NCI-H1694 treated with DMSO at 0.1 percent for 48 hours (cell line): ENCODE measurements at places on chromosomes 2 and 18.

GRCh38 chr2:56416500-56417176, 232.8 kb downstream of the CCDC85A start:
- no peak for DNase-seq

GRCh38 chr2:206520450-206520849, 77.1 kb downstream of the ADAM23 start:
- no peak for DNase-seq

DNA sequence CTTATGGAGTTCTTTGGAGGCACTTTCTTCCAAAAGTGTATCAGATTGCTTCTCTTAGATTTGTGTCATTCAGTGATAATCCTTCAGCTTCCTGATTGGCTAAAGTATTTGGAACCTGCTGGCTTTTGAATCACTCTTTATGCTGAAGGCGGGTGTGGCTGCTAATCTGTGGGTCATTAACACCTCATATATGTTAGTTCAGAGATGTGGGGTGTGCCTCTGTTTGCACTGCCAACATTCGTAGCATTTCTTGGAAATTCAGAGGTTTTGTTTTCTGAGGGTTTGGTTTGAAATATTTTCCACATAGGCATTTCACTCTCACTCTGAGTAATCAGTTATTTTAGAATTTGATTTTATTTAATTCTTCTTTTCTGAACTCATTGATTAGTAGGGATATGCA, 1604.4 kb upstream of the ACVR2A start:
- no peak for DNase-seq

- no peak for DNase-seq
These were observed 134.5 kb downstream of the RHBDD1 start for GRCh38 chr2:226970362-226970761.

DNA sequence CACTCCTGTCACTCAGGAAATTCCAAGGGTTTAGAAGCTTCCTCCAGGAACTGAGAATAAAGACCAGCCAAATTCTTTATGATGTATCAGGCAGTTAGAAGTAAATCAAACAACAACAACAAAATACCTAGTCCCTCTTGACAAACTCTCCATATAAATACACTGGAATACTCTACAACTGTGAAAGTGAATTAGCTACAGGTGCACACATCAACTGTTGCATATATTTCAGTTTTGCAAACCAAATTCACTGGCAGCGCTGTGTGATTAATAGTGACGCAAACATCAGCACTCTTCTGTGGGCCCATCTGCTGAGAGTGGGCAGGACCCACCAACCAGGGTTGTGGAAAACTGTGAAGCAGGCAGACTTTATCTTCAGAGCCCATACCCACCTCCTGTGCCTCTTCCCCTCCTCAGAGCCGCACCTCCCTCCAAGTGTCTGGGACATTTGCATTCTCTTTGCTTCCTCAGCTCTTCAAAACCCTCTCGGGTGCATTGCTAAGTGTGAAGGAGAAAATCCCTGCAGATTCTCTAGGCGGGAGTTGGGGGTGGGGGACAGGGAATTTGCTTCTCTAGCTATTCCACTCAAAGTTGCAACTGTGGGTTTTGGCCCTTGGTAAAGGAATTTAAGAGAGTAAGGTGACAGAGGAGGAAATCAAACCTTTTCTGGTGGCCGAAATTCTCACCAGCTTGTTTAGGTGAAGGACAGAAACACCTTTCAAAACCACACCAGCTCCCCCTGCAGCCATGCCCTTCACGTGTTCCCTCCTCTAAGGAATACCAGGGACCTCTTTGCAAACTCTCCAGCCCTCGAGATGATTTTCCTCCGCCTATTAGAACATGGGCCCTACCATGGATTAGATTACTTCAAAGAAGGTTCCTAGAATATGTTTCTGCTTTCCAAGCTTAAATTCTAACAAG, 119.3 kb downstream of the MRO start:
- DNase-seq, result no peak

DNA sequence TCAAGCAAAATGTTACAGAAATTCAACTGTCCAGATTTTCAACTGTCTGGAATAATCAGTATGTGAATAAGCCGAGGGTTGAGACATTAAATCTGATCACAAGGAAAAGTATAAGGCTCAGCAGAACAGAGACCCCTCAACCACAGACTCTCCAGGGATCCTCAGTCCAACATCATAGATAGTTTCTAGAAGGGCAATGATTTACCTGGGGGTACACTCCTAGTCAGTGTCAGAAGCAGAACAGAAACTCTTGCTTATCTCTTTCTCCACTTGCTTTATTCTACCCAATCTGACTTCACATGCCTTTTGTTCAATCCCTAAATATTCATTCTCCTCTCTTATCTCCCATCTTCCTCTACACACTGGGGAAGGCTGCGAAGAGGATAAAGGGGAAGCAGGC, 36.4 kb downstream of the ICOS start:
- no peak for DNase-seq

DNA sequence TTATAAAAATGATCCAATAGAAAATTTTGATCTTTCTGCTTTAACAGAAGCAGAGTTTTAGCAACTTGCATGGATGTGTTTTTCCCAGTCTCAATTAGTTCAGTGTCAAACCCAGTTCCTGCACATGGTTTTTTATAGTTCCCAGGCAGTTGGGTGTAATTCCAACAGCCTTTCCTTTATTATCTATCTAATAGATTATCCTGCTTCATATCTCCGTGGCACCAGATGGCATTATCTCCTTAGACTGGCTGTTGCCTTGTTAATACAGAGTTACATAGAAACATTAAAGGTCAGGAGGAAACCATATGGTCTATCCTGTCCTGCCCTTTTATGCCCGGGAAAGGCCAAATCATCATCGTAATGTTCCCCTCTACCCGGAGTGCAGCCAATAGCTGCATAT, 400.9 kb upstream of the SMIM21 start:
- no peak for DNase-seq

GRCh38 chr2:139872503-139872902, 1092.3 kb upstream of the NXPH2 start:
- no peak for DNase-seq

DNA sequence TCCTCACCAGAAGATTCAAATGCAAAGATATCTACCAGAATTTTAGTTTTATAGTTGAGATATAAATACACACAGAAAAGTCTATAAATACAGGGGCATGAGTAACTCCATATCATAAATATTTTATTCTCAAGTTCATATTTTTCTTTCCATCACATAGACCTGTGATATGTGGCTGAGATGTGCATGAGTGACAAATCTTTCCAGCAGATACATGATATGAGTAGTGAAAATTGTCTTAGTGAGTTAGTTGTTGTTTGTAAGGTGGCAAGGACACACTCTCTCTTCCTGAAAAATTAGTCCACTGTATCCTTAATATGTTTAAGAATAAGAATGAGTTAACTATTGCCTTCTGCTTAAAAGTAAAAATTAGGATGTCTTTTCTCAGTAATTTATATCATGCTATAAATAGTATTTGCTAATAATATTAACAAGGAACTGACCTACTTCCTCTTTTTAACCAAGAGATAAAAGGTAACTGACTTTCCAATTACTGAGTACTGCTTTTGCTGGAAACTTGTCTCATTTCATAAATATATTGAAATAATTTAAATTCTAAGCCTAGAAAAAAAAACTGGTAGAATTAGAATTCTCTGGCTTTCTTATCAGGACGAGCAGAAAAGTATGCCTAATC, 85.2 kb upstream of the SESTD1 start:
- DNase-seq, result no peak

DNA sequence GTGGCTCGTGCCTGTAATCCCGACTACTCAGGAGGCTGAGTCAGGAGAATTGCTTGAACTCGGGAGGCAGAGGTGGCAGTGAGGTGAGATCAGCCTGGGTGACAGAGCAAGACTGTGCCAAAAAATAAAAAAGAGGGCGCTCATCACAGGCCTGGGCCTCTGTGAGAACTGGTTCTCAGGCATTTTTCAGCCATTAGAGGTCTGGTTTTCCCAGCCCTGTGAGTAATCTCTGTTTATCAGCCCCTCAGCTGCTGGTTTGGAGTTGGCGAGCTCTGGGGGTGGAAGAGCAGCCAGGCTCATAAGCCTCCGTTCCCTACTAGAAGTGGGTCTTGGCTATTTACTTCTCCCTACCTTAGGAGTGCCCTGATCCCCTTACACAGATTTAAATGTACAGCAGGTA, 53.1 kb downstream of the CHRNA1 start:
- DNase-seq, result no peak

- no peak for DNase-seq
These were observed 94.3 kb downstream of the OLA1 start for GRCh38 chr2:174153757-174154680.

DNA sequence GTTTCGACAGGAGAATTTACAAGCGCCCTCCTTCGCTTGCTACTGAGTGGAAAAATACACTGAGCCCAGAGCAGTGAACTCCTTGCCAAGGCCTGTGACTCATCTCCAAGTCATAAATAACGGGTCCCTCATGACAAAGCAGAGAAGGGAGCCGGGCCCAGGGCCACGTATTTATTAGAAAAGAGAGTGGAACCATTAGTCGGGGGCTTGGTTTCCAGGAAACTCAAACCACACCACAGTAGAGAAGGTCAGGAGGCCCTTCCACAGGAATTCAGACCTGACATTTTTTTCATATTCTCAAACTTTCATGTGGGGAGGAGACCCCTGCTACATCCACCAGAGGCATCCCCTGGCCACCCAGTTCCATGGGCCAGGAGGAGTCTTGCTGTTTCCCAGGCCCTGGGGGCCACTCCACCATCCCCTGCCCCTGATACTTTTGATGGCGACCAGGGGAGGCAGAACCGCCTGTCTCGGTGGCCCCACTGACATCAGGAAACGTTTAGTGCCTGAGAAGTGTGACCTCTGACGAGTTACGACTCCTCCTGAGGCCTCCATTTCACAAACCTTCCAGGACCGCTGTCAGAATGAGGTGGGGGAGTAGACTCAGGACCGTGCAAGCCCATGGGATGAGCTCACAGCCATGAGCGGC, 289.7 kb downstream of the DYSF start:
- no peak for DNase-seq

- no peak for DNase-seq
These were observed 203.1 kb downstream of the SOX11 start for GRCh38 chr2:5895284-5895683.

DNA sequence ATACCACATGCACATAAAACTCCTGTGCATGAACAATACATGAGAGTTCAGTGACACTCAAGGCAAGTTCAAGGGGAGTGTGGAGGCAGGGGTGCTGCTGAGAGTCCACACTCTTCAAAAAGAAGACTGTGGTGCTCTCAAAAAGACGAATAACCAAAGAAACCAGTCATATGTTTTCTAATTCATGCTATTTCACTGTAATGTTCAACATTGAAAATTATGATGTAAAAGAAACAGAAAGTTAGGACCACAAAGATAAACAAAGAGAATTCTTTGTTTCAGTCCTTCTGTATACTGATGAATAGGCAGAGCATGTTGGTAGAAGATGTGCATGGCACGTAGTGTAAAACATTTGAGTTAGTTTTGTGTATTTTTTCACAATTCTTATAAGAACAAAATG, 864.2 kb upstream of the LRATD1 start:
- no peak for DNase-seq

- DNase-seq, result no peak
These were observed 1470.3 kb upstream of the ACVR2A start for GRCh38 chr2:146374505-146374904.

GRCh38 chr2:129768036-129768386, 211.5 kb upstream of the RAB6C start:
- no peak for DNase-seq

DNA sequence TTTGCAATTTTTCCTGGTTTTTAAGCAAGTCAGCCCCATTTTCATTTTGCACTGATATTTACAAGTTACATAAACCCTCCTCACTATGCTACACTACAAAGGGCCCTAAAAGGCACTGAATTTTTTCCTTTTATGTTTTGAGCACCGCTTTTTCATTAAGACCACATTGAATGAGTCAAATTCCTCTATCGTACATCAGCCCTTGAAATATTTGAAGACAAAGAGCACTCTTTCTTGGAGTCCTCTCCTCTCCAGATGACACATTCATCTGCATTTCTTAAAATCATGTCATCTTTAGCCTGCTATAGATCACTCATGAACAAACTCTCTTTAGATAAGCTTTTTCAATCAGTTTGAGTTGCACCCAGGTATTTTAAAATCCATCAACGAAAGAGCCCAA, 306.6 kb upstream of the SOX11 start:
- no peak for DNase-seq

GRCh38 chr2:96109361-96109680, 7.0 kb downstream of the ADRA2B start:
- DNase-seq, result no peak

- no peak for DNase-seq
These were observed 308.2 kb downstream of the EN1 start for GRCh38 chr2:118539290-118539689.
